Fibroblast of skin of abdomen (primary cell): ENCODE measurements at places on chromosomes 16 and 17.
A peak's percentile ranks its signal among the peaks of the same experiment; 100 is the strongest.

- DNase-seq: no peak
These were observed 41.2 kb upstream of the RHOT1 start for GRCh38 chr17:32100971-32101631.

GRCh38 chr17:57470906-57471305, 214.6 kb downstream of the MSI2 start:
- no peak for DNase-seq

DNA sequence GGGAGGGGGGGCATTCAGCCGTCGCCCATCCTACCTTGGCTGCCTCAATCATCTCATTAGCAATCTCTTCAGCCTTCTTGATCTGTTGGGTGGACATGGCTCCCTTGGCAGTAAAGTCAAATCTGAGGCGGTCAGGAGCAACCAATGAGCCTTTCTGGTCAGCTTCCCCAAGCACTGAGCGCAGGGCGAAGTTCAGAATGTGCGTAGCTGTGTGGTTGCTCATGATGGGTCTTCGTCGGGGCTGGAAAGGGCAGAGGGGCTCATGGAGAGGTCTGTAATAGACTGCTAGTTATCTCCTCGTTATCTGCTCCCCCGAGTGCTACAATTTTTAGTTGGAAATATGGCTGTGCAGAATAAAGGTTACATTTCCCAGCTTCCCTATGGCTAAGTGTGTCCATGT, 7.2 kb upstream of the EXOSC6 start:
- DNase-seq: no peak

DNA sequence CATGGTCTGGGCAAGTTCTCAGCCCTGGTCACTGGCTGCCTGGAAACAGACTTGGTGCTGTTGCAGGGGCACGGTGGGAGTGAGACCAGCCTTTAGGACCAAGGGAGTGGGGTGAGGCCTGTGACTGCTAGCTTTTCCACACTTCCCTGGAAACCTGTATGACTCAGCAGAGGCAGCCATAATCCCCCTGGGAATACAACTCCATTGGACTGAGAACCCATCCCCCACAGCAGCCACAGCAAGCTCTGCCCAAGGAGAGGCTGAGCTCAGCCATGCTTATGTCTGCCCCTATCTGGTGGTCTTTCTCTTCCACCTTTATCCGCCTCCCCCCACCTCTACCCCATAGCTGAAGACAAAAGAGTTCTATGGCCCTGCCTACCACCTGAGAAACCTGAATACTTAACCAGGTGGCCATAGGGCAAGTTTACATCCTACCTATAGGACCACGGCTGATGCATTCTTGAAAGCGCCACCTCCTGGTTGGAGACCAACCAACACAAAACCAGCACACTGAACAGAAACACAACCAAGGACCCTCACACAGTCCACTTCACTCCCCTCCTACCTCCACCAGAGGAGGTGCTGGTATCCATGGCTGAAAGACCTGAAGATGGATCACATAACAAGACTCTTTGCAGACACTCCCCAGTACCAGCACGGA, 816.2 kb upstream of the SOX9 start:
- peak; percentile 9 for DNase-seq

- DNase-seq: peak; percentile 85
These were observed 240.7 kb downstream of the MAP2K6 start for GRCh38 chr17:69654981-69655855.

GRCh38 chr16:79716645-79717332, 116.3 kb upstream of the MAF start:
- DNase-seq: no peak

DNA sequence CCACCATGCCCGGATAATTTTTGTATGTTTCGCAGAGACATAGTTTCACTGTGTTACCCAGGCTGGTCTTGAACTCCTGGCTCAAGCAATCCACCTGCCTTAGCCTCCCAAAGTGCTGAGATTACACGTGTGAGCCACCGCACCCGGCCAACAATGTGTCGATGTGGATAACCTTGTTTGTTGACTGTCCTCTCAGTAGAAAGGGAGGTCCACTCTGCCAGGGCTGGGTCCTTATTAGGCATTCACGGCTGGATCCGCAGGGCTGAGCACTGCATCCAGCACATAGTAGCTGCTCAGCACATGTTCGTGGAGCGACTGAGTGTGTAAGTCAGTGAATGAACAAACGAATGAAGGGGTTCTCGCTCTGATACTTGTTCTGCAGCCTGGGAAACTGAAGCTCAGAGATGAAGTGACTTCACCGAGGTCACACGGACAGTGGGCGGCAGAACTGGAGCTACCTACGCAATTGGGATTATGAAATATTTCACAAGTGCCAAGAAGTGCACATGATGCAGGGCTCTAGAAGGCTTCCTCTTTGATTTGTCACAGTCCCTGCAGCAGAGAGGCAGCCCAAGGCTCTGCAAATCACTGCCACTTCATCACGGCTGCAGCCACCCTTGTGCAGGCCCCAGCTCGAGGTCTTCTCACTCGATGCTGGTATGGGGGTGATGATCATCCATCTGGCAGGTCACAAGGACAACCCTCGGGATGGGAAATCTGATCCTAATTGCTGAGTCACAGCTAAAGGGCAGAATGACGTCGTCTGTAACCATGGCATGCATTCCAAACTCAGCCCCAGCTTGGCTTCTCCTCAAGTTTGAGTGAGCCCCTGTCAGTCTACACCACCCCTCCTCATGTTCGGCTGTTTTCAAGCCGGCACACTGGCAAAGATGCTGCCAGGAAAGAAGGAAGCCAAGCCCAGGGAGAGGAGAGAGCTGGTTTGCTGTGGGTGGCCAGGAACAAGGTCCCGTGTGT, 28.0 kb upstream of the SNN start:
- peak; percentile 95 for DNase-seq

GRCh38 chr17:19996502-19996901, 12.7 kb upstream of the SPECC1 start:
- no peak for DNase-seq

DNA sequence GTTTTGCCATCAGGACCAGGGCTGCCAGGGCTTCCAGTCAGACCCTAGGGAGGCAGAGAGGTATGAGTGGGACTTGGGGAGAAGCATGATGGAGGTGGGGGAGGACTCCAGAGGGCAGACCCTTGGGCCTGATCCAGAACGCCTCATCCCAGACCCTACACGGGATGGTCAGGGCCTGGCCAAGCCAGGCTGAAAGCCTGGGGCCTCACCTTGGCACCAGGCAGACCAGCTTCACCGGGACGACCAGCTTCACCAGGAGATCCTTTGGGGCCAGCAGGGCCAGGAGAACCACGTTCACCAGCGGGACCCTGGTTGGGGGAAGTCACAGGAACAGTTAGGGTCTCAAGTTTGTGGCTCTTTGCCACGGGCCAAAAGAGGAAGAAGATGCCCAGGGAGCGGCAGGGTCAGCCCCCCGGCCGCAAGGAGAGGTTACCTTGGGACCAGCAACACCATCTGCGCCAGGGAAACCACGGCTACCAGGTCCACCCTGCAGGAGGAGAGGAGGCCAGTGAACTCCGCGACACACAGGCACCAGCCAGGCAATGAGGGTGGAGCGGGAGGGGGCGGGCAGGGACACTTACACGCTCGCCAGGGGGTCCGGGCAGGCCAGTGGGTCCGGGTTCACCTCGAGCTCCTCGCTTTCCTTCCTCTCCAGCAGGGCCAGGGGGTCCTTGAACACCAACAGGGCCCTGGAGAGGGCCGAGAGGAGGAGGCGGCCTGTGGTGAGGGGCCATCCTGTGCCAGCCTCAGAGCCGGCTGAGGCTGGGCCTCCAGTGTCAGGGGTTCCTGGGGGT, 7.1 kb downstream of the COL1A1 start:
- DNase-seq: peak; percentile 53

- no peak for DNase-seq
These were observed 11.5 kb downstream of the CETP start for GRCh38 chr16:56973294-56973689.

DNA sequence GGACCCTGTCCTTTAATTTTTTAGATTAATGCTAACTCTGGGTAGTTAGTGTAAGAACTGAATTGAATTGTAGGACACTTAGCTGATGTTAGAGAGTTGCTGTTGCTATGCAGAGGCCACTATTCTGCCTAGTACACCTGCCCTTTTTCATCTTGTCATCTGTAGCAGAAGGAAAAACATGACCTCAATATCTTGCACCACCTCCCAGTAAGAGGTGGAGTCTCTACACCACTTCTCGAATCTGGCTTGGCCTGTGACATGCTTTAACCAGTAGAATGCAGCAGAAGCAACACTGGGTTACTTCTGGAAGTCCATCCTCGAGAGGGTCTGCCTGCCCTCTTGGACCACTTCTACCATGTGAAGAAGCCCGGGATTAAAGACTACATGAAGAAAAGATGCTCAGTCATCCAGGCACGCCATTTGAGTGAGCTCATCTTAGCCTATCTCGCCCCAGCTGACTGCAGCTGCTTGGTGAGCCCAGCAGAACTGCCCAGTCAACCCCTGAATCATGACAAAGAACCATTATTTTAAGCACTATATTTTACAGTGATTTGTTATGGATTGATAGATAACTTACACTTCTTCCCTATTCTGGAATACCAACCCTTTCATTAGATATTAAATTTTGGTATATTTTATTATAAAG, 153.5 kb downstream of the MYO1D start:
- DNase-seq: no peak

DNA sequence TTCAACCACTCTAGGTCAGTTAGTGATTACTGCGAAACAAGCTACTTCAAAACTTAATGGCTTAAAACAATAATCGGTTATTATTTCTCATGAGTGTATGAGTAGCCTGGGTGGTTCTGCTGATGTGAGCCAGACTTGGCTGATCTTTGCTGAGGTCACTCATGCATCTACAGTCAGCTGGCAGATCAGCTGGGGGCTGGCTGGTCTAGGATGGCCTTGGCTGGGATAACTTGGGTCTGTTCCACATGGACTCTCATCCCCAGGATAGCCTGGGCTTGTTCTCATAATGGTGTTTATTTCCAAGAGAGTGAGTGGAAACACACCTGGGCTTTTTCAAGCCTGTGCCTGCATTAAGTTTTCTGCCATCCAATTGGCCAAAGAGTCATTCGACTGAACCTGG, 13.0 kb downstream of the CCDC182 start:
- DNase-seq: no peak

GRCh38 chr16:25271421-25271820, 13.8 kb upstream of the ZKSCAN2 start:
- no peak for DNase-seq

DNA sequence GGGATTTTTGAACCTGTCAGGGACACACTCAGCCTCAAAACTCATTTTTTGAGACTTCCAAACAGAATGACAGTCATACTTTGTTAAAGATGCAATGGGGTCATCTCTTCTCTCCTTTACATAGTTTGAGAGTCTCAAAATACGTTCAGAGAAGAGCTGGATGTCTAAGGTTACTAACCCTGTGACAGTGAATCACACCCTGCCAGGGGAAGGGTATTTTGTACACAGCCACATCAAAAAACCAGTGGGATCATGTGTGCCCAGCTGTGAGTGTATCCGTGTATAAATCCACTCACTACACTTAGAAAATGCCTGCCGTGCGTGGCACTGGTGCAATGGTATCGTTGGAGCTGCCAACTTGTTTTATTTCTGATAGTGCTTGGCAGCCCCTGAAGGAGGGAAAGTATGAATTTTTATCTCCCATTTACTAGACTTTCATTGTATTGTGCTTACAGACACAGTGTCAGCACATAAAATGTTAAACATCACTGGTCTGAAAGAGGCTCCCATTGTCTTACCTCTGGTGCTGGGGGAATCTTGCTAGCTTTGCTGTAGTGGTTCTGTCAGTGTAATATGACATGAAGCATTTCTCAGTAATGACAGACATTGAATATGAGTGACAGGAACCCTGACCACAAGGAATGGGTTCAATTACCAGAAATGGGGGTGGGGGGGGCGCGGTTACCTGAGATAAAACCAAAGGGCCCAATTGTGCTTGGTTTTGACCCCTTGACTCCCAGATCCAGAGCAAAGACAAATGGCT, 256.3 kb downstream of the FTO start:
- DNase-seq: no peak

DNA sequence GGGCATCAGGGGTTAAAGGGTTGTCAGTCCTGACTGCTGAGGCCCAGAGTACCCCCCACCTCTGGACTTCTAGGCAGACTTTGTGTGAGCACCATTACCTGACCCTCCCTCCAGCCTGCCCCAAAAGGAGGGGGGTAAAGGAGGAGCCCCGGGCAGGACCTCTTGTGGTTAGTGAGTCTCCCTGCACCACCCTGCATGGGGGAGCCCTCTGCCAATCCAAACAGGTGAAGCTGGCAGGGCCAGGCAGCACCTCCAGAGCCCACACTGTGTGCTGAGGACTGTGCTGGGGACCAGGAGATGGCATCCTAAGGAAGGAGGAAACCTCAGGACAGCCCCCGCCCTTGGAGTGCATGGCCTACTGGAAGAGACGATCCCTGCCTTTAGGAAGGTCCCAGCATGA, 2.6 kb upstream of the KRT14 start:
- DNase-seq: no peak

DNA sequence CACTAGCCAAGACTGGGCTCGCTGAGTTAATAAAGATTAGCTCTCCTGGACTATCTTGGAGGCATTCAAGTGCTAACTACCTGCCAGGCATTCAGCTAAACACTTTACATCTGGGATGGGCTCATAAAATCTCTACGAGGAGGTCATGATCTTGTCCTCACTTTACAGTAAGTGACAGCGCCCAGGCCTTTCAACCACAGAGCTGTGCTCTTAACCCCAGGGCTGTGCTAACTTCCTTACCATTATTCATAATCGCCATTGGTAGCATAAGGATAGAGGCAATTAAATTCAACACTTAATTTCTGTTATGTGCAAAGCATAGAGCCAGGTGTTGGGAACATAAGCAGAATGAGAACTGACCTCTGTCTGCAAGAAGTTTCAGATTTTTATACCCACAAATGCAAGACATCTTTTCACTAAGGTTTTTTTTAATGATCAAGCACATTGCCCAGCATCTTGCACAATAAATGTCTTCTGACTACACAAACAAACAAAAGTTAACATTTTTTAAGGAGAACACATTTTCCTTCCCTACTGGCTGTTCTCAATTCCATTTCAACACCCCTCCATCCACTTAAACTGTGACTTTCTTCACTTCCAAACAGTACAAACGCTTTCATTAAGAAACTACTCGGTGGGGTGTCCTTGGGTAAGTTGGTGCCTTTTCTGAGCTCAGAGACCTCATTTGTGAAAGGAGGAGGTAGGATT, 172.3 kb downstream of the C16orf78 start:
- no peak for DNase-seq

- no peak for DNase-seq
These were observed 65.3 kb upstream of the PLCG2 start for GRCh38 chr16:81713796-81714195.

DNA sequence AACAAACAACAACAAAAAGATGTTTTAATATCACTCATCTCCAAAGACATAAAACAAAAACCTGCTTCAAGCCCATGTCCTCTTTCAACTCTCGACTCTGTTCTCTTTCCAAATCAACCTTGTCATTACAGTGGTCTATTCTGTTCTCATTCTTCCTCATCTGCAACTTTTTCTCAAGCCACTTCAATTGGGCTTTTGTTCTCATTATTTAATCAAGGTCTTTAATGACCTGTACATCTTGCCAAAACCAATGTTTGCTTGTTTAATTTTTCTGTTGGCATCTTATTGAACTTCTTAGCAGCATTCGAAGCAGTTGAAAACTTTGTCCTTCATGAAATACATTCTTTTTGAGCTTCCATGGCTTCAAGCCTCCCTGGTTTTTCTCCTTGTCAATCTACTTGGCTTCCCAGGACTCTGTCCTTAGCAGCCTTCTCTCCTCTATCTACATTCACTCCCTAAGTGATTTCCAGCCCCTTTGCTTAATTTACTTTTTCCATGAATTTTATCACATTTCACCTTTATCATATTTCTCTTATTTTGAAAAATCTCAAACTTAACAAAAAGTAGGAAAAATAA, 19.6 kb upstream of the RABEP1 start:
- DNase-seq: no peak
